ENCODE measurements at places on chromosomes 1 and 21.

DNA sequence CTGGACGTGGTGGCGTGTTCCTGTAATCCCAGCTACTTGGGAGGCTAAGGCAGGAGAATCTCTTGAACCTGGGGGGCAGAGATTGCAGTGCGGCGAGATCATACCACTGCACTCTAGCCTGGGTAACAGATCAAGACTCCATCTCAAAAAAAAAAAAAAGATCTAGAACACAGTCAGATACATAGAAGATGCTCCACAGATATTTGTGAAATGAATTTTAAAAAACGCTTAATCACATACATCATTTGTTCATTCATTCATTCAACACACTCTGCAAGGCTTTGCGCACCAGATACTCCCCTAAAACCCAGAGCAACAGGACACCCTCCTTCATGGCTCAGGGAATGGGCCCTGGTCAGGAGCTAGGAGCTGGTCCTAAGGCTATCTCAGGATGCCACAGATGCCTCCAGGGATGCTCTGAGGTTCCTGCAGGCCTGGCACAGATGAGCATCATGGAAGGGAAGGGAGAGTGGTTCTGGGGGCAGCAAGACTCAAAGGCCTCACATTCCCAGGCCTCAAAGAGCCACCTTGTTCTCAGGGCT lies 6.4 kb downstream of the HSPG2 start:
- DNase-seq: no peak

DNA sequence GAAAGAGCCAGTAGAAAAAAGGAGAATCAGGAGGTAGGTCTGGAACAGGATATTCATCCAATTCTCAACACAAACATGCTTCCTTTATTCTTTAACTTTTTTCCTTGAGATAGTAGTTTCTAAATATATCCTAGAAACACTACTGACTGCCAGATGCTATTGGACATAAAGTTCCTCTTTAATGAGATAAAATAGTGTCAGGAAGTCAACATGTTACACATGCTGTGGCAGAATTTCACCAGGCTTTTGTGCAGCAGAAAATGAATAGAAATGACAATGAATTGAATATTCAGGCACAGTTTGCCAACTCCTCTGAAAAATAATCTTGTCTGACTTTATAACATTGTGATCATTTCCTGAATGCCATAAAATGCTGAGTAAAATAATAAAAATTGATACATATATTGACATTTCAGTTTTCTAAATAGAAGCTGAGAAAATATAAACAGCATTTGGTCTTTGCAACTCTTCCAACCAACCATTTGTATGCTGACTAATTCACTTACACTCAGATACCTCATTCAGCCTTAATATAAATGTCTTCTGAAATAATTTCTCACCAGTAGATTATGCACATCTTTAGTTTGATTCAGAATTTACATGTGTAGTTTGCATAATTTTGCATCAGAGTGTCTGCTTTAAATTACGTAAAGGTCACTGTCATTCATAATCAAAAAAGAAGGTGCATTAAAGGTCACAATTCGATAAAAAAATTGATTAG lies 486.1 kb upstream of the ADGRL2 start:
- DNase-seq: no peak

DNA sequence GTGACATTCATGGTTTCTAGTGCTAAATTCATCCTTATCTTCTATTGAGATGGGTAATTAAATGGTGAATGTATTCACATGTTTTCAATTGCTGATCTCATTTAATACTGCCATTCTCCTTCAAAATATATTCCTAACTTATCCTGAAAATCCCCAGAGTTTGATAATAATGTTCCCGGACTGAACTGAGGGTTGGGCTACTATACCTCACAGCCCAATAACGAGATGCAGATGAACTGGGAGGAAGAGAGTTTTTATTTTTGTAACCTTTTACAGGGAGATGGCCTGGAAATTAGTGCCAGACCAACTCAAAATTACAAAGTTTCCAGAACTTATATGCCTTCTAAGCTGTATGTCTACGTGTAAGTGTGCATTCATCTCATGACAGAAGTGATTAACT lies 210.8 kb downstream of the APP start:
- no peak for DNase-seq

DNA sequence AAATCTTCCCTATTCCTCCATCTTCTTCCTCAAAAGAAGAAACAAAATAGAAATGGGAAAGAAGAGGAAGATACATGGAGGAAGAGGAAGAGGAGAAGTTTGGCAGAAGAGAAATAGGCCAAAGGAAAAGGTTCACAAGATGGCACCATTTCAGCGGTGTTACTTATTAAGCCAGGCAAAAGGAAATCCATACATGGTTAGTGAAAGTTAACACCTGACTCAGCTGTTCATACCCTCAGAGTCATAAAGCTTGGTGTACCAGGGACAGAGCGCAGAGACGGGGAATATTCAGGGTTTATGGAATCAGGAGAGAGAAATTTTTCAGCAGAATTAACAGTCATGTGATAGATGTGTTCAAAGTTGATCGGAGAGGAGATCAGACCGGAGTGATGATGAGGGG lies 70.6 kb downstream of the COQ8A start:
- DNase-seq: no peak

DNA sequence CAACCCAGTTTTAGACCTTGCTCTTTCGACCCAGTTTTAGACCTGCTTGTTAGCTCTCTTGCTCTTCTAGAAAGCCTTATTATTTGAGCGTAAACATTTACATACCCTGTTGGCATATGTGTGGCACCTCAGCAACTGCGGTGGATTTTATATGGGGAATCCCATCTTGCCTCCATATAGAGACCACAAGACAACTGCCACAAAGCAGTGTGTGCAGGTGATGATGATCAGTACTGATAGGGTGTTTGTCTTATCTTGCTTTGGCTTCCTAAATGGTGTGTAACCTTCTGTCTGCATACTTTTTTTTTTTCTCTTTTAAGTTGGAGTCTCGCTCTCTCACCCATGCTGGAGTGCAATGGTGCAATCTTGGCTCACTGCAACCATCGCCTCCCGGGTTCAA lies 1270.8 kb downstream of the MRPL39 start:
- no peak for DNase-seq

DNA sequence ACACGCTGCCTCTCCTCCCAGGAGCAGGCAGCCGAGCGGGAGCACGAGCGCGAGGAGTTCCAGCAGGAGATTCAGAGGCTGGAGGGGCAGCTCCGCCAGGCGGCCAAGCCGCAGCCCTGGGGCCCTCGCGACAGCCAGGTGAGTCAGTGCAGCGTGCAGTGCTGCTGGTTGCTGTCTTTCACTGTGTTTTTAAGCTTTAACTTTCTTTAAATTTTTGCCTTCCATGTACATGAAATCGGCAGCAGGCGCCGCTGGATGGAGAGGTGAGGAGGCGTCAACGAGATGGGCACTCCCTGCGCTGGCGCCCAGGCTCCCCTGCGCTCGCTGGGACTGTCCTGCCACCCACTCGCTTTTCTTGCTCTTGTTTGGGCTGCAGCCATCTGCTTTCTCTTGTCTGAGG lies 60.7 kb upstream of the DIP2A start:
- DNase-seq: no peak

Measured in stimulated activated CD8-positive, alpha-beta memory T cell treated with anti-CD3 and anti-CD28 coated beads, Interleukin-4, amount 100 ng/mL, for 1 hour (primary cell).